ENCODE measurements at places on chromosomes 7 and 10.

DNA sequence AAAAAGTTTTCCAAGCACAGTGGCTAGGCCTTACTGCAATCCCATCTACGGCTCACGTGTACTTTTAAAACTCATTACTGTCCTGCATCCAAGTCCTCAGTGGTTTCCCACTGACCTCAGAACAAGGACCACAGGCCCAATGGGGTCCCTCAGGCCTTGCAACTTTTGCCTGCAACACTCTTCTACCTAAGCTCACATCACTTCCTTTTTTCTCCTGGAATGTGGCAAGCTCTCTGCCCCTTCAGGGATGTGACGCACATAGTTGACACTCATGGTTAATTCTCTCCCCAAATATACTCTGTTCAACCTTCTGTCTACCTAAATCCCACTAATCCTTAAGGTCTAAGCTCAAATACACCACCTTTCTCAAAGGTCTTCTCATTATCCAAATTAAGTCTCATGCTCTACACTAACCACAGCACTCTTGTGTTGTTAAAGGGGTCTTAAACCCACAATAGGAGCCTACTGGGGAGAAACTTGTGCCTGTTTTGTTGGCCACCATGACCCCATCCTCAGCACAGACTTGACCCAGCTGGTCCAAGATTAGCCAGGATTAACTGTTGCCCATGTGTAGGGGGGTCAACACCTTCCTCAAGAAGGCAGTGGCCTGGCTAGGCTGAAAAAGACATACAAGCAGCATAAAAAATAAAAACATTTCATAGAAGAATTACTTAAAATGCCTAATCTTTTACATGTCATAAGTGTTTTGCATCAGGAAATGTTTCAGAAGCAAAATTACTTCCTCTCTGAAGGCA, 15.2 kb downstream of the HNRNPF start:
- no peak for DNase-seq

- DNase-seq = no peak
Observed at GRCh38 chr7:128349466-128349825, 5.7 kb upstream of the RBM28 start.

- no peak for DNase-seq
Observed at GRCh38 chr10:84348860-84349259, 20.5 kb downstream of the CCSER2 start.

DNA sequence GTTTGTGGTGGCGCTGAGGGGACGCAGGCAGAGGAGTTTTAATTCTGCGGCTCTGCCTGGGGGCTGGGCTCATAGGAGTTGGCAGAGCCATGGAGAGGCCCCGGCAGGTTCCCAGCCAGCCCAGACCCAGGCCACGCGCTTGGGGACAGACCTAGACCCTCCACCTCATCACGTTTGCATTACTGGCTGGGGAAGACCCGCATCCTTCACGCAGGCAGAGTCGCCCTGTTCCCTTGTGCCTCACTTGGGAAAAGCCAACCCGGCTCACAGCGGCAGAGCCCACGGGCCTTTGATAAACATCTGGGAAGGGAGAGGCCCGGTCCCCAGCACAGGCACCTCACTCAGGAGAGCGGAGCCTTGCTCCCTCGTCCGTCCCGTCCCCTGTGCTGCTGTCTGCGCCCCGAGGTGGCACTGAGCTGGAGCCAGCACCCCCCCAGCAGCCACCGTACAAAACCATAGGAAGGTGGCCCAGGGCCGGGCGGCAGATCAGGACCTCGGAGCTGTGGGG, 112.8 kb downstream of the CYTH3 start:
- DNase-seq = no peak

DNA sequence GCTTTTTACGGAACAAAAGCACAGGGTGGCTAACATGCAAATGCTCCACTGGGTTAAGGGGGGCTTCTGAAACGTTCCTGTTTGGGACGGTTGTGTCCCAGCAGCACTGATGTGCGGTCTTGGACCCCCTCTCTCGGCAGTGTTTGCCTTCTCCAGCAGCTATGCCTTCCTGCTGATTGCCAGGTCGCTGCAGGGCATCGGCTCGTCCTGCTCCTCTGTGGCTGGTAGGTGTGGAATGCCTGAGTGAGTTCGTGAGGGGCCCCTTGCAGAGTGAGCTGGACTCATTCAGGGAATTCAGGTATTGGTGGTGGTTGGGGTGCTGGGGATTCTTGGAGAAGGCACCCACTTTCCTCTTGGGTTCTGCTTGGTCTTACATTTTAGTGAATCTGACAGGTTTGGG, 13.0 kb downstream of the SLC18A2 start:
- DNase-seq = no peak

GRCh38 chr10:76130892-76131291, 699.5 kb downstream of the LRMDA start:
- DNase-seq = no peak

DNA sequence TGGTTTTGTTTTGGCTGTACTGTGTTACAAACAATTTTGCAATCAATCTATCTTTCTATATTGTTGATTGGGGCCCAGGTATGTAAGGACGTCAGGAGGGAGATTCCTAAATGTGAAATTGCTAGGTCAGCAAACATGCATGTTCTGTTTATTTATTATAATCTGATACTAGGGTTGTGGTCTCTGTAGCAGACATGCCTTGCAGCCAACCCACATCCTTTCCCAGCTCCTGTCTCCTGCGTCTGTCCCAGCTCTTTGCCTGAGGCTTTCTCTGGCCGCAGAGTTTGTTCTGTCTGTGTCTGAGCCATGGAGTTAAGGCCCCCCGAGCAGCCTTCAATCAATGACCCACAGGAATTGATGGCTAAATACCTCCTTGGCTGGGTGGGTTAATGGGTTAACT, 124.0 kb upstream of the ZEB1 start:
- DNase-seq = no peak

DNA sequence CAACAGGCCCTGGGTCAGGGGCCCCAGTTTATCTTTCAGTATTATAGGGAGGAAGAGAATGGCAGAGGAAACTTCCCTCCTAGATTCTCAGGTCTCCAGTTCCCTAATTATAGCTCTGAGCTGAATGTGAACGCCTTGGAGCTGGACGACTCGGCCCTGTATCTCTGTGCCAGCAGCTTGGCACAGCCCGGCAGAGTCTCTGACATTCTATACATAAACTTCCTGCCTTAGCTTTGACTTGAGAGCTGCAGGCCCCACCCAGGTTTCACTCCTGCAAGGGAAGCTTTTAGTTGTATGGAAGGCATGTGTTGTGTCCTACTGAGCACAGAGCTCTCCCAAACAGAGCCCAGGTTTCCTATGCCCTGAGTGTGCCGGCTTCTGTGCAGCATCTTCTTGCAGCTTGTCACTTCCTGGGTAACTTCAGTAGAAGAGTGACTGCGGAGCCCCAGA, 205.6 kb upstream of the PRSS58 start:
- DNase-seq = no peak
